Peyer's patch (tissue), 4 donors: ENCODE measurements at places on chromosomes 4 and X.

- DNase-seq = no peak
Observed at GRCh38 chrX:81208916-81209315, 7.0 kb downstream of the SH3BGRL start.

DNA sequence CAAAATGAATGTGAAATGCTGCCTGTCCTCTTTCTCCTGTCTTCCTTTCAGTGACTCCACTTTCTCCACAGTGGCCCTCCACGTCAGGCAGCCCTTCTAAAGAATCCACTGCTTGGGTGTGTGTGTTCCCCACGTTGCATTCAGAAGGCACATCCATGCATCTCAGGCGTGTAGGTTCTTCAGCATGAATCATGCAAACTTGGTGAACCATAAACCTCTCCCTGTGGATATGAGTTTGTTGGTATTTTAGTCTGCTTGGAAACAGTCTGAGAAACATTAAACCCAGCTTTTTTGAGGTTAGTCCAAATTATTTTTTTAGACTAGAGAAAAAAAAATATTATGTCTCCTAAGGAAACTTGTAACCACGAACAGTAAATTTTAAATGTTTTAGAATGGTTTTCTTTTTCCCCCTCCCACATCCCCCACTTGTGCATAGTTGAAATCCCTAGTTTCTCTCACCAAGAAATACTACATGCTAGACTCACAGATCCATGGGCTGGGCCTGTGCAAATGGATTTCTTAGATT lies 251.6 kb downstream of the CBR4 start:
- no peak for DNase-seq

DNA sequence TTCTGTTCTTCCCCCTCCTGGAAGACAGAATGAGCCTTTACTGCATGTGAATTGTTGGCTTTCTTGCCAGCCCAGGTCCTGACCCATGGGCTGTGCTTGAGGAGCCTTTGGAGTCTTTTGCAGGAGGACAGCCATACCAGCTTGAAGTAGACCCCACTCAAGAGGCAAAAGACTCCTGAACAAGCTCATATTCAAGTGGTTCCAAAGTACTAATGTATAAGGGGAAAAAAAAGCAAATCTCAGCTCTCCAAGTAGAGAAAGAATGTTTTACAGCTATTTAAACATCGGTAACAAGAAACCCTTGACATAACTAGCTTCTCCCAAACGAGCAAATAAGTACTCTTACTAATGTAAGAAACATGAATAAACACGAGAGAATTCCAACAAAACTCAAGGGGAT lies 174.9 kb upstream of the MXRA5 start:
- no peak for DNase-seq

- peak; percentile 79 for DNase-seq
Observed at GRCh38 chr4:110510277-110510676, 34.3 kb downstream of the ENPEP start.

DNA sequence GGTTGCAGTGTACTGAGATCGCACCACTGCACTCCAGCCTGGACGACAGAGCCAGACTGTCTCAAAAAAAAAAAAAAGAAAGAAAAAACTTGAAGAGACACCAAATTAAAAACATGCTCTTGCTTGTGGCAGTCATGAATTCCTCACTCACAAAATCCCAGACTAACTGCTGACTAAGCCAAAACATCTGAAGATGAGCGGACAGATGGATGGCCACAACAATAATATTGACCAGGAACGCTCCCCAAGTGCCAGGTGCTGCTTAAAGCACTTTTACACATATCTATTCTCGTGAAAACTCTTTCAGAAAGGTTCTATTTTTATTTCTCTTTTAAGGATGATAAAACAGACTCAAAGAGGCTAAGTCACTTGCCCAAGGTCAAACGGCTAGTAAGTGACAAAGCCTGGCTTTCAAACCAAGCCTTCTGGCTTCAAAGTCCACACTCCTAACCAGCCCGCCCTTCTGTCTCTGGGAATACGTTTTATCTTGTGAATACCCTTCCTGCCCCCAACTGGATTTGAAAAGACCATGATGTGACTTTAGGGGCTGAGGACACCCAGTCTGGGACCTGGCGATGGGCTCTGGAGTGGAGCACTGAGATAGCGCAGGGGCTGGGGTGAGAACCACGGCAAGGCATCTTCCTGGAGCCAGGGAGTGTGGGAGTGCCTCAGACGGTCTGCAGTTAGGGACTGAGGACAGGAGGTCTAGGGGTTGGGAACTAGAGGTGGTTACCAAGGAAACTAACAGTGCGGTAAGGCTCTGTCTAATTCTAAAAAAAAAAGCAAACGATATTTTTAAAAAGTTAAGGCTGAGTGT lies 9.5 kb upstream of the CXCR3 start:
- no peak for DNase-seq

DNA sequence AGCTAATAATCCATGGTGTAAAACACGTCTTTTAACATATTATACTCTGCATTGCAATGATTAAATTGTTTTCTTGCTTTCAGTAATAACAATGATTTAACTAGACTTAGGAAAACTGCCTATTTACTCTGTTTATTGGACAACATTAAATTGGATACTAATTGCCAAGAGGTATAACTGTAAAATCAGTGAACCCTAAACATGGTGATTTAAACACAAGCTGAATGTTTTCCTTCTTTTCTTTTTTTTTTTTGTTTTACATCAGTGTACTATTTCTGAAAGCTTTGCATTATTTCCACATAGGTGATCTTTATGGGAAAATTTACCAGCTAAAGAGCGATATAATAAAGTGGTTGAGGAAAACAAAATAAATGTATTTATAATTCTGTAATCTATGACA lies 276.7 kb downstream of the PCDH7 start:
- no peak for DNase-seq
